ENCODE measurements at places on chromosomes 2 and 18. TPM values are rescaled to one million over a fixed set of nuclear protein-coding genes. Genes with fewer than 3 reads are reported as not detected.

Gene UGT1A5
- not detected for polyA plus RNA-seq

Gene LOXL3
- 3.5 TPM for polyA plus RNA-seq

DNA sequence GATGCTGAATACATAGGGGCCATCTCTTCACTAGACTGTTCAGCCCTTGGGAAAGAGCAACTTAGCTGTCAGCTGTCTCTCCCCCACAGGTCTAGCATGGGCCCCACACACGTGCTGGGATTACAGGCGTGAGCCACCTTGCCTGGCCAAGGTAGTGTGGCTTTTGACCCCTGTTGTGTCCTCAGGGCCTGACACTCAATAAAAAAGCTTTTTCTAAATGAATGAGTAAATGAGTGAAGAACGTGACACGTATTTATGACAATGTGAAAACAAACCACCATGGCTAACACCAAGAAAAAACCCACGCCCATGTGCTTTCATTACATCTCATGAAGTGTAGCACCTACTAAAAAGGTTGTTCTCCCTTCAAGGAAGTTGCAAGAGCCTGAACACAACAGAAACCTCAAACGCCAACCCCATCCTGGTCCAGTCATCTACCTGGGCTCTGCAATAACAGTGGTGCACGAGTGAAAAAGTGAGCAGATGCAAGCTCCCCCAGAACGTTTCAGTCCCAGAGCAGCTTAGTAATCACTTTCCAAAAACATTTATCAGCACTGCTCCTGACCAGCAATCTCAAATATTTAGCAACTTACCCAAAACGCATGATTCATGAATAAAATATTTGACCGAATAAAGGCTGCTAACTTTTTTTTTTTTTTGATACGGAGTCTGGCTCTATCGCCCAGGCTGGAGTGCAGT, 3.4 kb downstream of the WDFY1 start:
- DNase-seq: no peak

DNA sequence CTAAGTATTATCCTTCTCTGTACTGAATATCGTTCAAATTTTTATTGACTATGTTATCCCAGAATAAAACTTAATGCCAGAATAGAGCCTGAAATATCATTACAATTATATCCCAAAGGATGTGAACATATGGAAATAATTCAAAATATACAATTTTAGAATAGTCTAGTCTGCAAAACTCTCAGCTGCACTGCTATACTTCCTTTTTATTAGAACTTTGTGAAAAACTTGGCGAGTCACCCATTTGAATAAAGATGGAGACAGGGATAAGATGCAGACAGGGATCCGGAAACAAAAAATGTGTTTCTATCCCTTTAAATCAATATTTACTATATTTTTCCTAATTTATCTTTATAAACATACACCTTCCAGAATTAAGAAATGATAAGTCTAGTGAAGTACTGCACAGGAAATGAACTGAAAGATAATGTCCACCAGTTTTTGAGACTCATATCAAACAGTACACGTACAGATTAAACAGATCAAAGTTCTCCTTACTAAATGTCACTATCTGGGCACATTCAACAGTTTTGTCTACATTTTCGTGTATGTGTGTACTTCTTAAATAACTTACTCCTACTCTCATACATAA, 107.8 kb downstream of the MEP1B start:
- no peak for DNase-seq
